ENCODE measurements at places on chromosomes 6 and 20. TPM values are rescaled to one million over a fixed set of nuclear protein-coding genes. Genes with fewer than 3 reads are reported as not detected.
A peak's percentile ranks its signal among the peaks of the same experiment; 100 is the strongest.

GRCh38 chr6:157789861-157790260 lies 33.2 kb upstream of the SNX9 start:
- no peaks in the 10 kb centered on the region for H3K27me3 ChIP-seq
- no peaks in the 10 kb centered on the region for H3K4me1 ChIP-seq
- no peaks in the 10 kb centered on the region for H3K36me3 ChIP-seq
- no peak overlapping the region for H3K27ac ChIP-seq

DNA sequence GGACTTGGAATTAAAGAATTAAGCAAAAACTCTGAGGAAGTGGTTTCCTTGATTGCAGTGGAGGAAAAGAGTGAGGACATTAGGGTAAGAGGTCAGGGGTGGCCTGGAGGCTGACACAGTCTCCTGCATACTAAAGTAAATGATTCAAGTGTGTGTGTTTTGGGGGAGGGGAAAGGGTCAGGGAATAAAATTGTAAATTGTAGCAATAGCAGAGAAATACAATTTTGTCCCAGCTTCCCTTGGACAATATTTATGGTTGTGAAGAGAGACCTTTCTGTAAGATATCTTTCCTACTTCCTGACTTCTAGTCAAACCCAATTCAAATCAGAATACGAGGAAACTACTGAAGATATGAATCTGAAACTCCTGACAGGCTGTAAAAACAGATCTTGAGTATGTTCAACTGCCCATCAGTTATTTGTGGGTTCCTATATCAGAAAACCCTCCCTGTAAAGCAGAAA lies 143.4 kb upstream of the HMGN3 start:
- no peak overlapping the region for H3K4me3 ChIP-seq
- no peaks in the 10 kb centered on the region for H3K36me3 ChIP-seq
- DNase-seq: no peak
- H3K27ac ChIP-seq: no peak overlapping the region
- H3K4me1 ChIP-seq: no peaks in the 10 kb centered on the region
- peaks cover 6% of the 10 kb centered on the region for H3K27me3 ChIP-seq

DNA sequence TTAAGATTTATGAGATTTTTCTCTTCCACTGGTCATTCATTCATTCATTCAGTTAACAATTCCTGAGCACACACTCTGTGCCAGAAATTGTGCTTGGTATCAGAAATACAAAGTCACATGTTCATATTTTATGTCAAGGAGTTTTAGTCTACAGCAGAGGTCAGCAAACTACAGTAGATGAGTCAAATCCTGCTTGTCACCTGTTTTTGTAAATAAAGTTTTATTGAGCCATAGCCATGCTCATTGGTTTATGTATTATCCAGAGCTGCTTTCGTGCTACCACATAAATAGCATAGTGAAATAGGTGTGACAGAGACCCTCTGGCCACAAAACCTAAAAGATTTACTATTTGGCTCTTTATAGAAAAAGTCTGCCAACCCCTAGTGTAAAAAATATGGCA lies 46.8 kb downstream of the THEMIS start:
- no peak overlapping the region for H3K4me3 ChIP-seq
- no peaks in the 10 kb centered on the region for H3K4me1 ChIP-seq
- H3K27ac ChIP-seq: no peak overlapping the region
- H3K27me3 ChIP-seq: no peaks in the 10 kb centered on the region

GRCh38 chr6:52603000-52603795 lies 26.3 kb upstream of the TRAM2 start:
- H3K4me3 ChIP-seq: no peak overlapping the region
- peak overlapping the region; percentile 57 for H3K27ac ChIP-seq
- H3K36me3 ChIP-seq: no peaks in the 10 kb centered on the region
- H3K4me1 ChIP-seq: peaks cover 22% of the 10 kb centered on the region
- DNase-seq: no peak
- no peaks in the 10 kb centered on the region for H3K27me3 ChIP-seq

- H3K27ac ChIP-seq: no peak overlapping the region
- no peaks in the 10 kb centered on the region for H3K4me1 ChIP-seq
- no peaks in the 10 kb centered on the region for H3K36me3 ChIP-seq
- DNase-seq: no peak
Observed at GRCh38 chr20:14422892-14423291, 85.5 kb upstream of the FLRT3 start.

GRCh38 chr20:10739566-10739965 lies 65.8 kb upstream of the JAG1 start:
- peaks cover 14% of the 10 kb centered on the region for H3K4me1 ChIP-seq
- no peaks in the 10 kb centered on the region for H3K36me3 ChIP-seq
- peak overlapping the region; percentile 24 for H3K4me3 ChIP-seq
- DNase-seq: peak; percentile 21
- H3K27me3 ChIP-seq: no peaks in the 10 kb centered on the region
- H3K27ac ChIP-seq: no peak overlapping the region

DNA sequence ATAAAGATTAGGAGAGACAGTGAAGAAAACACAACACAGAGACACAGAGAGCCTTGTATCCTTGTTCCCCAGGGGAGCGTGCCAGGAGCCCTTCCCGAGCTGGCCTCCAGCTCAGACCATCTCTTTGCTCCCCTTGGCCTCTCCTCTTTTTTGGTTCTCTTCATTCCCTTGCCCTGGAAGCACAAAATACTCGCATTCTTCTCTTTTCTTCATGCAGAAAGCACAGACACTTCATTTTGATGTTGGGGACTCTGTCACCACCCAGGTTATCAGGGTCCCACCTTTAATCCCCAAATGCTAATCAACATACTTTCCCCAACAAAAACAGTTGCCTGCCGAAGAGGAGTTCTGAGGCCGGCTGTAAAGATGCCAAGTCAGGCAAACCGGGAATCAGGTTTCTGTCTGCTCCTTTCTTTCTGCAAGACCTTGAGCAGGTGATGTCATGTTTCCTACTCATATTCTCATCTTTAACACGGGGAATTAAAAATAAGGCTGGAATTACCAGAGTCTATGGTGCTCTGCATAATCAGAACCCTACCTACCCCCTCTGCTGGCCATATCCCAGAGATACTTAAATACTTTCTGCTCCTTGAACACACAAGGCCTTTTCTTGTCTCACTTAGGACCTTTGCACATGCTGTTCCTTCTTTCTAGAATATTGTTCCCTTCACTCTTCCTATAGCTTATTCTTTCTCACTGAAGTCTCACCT lies 21.7 kb downstream of the TGM6 start:
- H3K27me3 ChIP-seq: no peaks in the 10 kb centered on the region
- no peaks in the 10 kb centered on the region for H3K4me1 ChIP-seq
- no peak overlapping the region for H3K4me3 ChIP-seq
- peak; percentile 42 for DNase-seq

GRCh38 chr6:40247516-40248115 lies 313.4 kb upstream of the MOCS1 start:
- no peak overlapping the region for H3K27ac ChIP-seq
- no peaks in the 10 kb centered on the region for H3K36me3 ChIP-seq
- no peak for DNase-seq
- H3K27me3 ChIP-seq: no peaks in the 10 kb centered on the region
- no peaks in the 10 kb centered on the region for H3K4me1 ChIP-seq
- H3K4me3 ChIP-seq: no peak overlapping the region

Gene GPSM3
- total RNA-seq: 16.2 TPM

Gene LY86
- not detected for total RNA-seq

Gene RMND1
- total RNA-seq: 13.5 TPM

All from SJSA1 (cell line).